ENCODE measurements at places on chromosomes 6 and 20.

DNA sequence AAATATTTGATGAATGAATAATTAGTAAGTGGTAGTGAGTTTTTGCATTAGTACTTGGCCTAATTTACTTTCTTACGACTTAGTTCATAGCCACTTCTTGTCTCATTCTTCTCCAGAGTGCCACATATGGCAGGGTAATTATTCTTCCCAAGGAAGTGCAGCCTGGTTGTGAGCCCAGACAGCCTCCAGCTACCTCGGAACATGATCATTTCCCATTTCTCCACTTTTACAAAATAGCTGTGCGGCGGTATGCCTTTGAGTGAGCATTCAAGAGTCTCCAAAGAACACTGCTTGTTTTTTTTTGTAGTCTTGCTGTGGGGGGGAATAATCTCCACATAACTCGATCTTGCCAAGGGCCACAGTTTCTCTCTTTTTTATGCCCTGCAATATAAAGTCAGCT is 765.0 kb downstream of the HDGFL1 start:
- ATAC-seq, result no peak

DNA sequence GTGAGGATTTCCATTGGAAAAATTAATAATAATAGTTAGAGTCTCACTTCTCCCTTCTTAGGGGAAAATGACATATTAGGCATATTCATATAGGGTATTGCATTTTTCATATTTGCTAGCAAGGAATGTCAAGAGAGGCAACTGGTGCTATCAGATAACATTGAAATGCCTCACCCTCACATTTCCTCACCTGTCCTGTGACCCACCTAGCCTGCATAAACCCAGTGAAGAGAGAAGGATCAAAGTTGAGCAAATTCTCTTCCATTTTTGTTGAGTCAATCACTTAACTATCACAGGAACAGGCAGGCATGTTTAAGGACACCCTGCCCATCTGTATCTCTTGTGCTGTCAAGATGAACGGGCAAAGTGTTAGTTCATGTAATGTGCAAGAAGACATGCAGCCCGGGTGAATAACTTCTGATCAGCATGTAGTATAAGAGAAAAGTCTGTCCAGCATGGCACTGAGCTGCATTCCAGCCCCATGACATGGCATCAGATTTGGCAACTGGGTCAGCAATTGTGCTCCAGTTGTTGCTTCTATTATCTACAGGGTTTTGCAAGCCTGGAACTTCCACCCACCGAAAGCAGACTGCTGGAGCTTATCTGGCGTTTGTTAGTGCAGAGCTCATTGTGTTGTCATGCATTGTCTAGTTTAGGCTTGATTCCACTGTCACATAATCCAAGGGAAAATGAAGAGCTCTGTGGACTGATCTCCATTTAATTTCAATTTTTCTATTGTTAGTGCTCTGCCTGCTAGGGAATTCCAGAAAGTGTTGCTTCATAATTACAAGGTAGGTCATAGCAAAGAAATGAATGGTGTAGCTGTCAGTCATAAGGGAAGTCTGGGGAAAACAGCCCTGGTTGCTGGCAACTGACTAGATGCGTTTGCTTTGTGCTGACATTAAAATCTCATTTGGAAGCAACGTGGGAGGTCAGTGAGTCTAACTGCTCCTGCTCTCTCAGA is 138.4 kb upstream of the TNFAIP3 start:
- peak; percentile 21 for ATAC-seq

DNA sequence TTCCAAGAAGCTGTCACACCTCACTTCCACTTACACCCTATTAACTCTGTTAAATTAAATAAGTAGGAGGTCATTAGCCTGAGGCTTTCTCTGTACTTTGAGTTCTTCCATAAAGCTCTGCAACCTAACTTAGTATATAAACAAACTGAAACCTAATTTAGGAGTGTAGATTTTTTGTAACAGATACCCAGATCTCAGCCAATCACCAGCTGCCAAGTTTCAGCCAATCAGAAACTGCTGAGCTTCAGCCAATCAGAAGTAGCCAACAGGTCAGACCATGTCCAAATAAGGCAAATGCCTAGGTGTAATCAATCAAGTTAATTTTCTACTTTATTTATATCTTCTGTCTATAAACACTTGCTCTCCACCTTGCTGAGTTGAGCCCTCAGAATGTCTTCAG is 142.7 kb upstream of the SULF2 start:
- no peak for ATAC-seq

DNA sequence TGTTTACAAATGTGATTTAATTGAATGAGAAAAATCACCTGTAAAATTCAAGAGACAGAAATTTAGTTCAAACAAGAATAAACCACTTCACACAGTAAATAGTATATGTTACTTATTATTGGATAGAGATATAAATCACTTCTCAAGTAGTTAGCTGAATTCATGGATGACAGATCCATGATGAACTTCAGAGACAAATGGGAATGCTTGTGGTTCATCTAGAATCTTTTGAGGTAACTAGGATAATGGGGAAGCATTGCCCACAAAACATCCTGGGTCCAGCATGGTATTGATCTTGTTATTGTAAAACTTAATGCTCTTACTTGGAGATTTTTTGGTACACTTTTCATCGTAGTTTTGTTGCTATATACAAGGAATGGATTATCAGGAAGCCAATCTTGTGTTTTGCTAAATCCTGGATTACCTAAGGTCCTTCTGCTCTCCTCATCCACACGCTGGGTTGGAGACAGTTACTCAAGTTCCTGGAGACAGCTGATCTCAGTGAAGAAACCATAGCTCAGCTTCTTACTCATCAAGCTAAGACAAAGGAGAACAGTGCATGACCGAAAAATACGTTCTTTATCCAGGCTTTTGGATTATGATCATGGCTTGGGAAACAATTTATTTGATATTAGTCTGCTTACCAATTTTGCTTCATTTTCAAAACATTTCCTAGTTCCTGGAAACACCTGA is 142.5 kb upstream of the PREP start:
- ATAC-seq, result no peak

GRCh38 chr6:142367501-142368018 is 65.8 kb downstream of the ADGRG6 start:
- no peak for ATAC-seq

Measured in motor neuron (in vitro differentiated cells).